Endothelial cell of coronary artery (primary cell): ENCODE measurements at places on chromosomes 5 and 9. TPM values are rescaled to one million over a fixed set of nuclear protein-coding genes. Genes with fewer than 3 reads are reported as not detected.

DOCK2 gene
- 0.36 and 0.75 TPM in 2 replicates for total RNA-seq

AIF1L gene
- total RNA-seq = 27.6 and 31.6 TPM in 2 replicates

EEIG1 gene
- total RNA-seq = 0.99 and 3.4 TPM in 2 replicates

FAM114A2 gene
- 21.5 and 34.5 TPM in 2 replicates for total RNA-seq

PCDHB3 gene
- 0.36 and 0.38 TPM in 2 replicates for total RNA-seq

SLC34A3 gene
- not detected in 2 replicates for total RNA-seq

PRUNE2 gene
- 5.6 and 20.7 TPM in 2 replicates for total RNA-seq

MATR3 gene
- 227 and 246 TPM in 2 replicates for total RNA-seq

CCL21 gene
- not detected in 2 replicates for total RNA-seq

RNF38 gene
- total RNA-seq = 12.7 and 15.5 TPM in 2 replicates

TLX3 gene
- total RNA-seq = not detected in 2 replicates

GABRA1 gene
- total RNA-seq = not detected in 2 replicates

FOXD1 gene
- 0.09 and 0.38 TPM in 2 replicates for total RNA-seq

PAEP gene
- total RNA-seq = not detected in 2 replicates

JADE2 gene
- total RNA-seq = 20.3 and 40.6 TPM in 2 replicates

MELK gene
- 13.8 and 28.4 TPM in 2 replicates for total RNA-seq

SHROOM1 gene
- 4.2 and 4.3 TPM in 2 replicates for total RNA-seq

CTSV gene
- total RNA-seq = 0.54 and 0.85 TPM in 2 replicates

IGFBPL1 gene
- total RNA-seq = not detected in 2 replicates

PCDHGA1 gene
- total RNA-seq = 0.36 and 1.0 TPM in 2 replicates

MAP1B gene
- 84.9 and 109 TPM in 2 replicates for total RNA-seq

SCGB3A2 gene
- total RNA-seq = not detected in 2 replicates

SLC36A3 gene
- total RNA-seq = not detected in 2 replicates

INSL6 gene
- not detected in 2 replicates for total RNA-seq

COL27A1 gene
- total RNA-seq = 7.3 and 11.5 TPM in 2 replicates

C9 gene
- 0.27 TPM in 1 of 2 replicates, not detected in the other for total RNA-seq

HTR1A gene
- total RNA-seq = 0.09 TPM in 1 of 2 replicates, not detected in the other

GRXCR2 gene
- total RNA-seq = not detected in 2 replicates

NR2F1-AS1 gene
- 17.5 and 27.9 TPM in 2 replicates for total RNA-seq

PPP1R26 gene
- 14.8 and 19.1 TPM in 2 replicates for total RNA-seq

SERF1A gene
- total RNA-seq = 3.6 and 3.7 TPM in 2 replicates

S100Z gene
- not detected in 2 replicates for total RNA-seq

CDH18 gene
- under 0.01 and 0.18 TPM in 2 replicates for total RNA-seq

SPINK1 gene
- total RNA-seq = 0.09 TPM in 1 of 2 replicates, not detected in the other

RAB3C gene
- total RNA-seq = under 0.01 TPM in 1 of 2 replicates, not detected in the other

IFNA2 gene
- not detected in 2 replicates for total RNA-seq

FBXO38 gene
- total RNA-seq = 45.2 and 60.8 TPM in 2 replicates

BAAT gene
- under 0.01 TPM in 1 of 2 replicates, not detected in the other for total RNA-seq

KIF12 gene
- 0.18 TPM in 1 of 2 replicates, not detected in the other for total RNA-seq

RUFY1 gene
- 40.1 and 65.0 TPM in 2 replicates for total RNA-seq

MRPS30 gene
- 53.8 and 59.7 TPM in 2 replicates for total RNA-seq

C5orf58 gene
- not detected in 2 replicates for total RNA-seq

NR6A1 gene
- total RNA-seq = 0.36 and 0.38 TPM in 2 replicates

HMMR gene
- 17.3 and 36.1 TPM in 2 replicates for total RNA-seq

HMCN2 gene
- total RNA-seq = under 0.01 and 0.28 TPM in 2 replicates

SLC46A2 gene
- total RNA-seq = not detected in 2 replicates

FBXW11 gene
- total RNA-seq = 58.6 and 77.2 TPM in 2 replicates
